ENCODE measurements at places on chromosomes 6 and 20. TPM values are rescaled to one million over a fixed set of nuclear protein-coding genes. Genes with fewer than 3 reads are reported as not detected.

Gene RIPOR3
- polyA plus RNA-seq: 3.8 TPM

Gene SUMO4
- polyA plus RNA-seq: 0.90 TPM

Gene GTF2H4
- polyA plus RNA-seq: 30.2 TPM

Gene EYA2
- polyA plus RNA-seq: 1.8 TPM

Gene LIN28B
- polyA plus RNA-seq: 0.26 TPM

Gene SOX12
- polyA plus RNA-seq: 23.2 TPM

Gene PLEKHG1
- 45.2 TPM for polyA plus RNA-seq

Gene C20orf144
- 0.20 TPM for polyA plus RNA-seq

Gene SLC22A2
- polyA plus RNA-seq: 10.3 TPM

Gene PGC
- polyA plus RNA-seq: not detected

Gene GPR6
- polyA plus RNA-seq: not detected

Gene DPPA5
- not detected for polyA plus RNA-seq

Gene SLC17A5
- polyA plus RNA-seq: 17.6 TPM

Gene TSBP1
- not detected for polyA plus RNA-seq

Gene AVP
- not detected for polyA plus RNA-seq

Gene MAPK13
- polyA plus RNA-seq: 27.6 TPM

Data from left renal pelvis (tissue), 4 donors.